Left kidney (tissue), 8 donors: ENCODE measurements at places on chromosomes 5 and 9. TPM values are rescaled to one million over a fixed set of nuclear protein-coding genes. Genes with fewer than 3 reads are reported as not detected.

The PCDHB9 gene
- polyA plus RNA-seq: 4.3 TPM

The CARD9 gene
- polyA plus RNA-seq: 1.8 TPM

- no peak for DNase-seq
Measured at GRCh38 chr9:100425758-100426157, 1.2 kb upstream of the MSANTD3 start.

DNA sequence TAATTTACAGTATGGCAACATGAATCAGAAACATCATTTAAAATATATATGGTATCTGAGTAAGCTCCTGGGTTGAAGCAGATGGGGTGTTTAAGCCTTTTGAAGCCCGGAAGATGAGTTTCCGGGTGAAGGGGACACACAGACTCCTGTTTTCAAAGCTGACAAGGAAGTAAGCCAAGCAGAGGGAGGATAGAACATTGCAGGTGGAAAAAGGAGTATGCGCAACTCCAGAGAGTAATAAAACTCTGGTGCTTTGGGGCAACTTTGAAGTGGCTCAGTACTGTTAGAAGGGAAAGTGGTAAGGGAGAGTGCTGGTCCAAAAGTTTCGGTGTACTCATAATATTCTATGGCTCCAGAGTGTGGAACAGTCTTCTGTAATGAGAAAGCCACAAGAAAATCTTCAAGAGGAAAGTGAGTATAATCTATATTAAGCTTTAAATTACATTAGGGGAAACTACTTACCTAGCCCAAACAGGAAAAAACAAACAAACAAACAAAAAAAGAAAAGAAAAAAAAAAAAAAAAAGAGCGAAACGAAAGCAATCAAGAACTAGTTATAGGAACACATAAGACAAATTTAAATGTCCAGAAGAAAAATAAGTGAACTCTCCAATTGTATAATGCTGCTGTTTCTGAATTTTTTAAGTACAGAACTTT, 2.3 kb upstream of the ST8SIA4 start:
- no peak for DNase-seq

The PRR7 gene
- polyA plus RNA-seq: 1.0 TPM

DNA sequence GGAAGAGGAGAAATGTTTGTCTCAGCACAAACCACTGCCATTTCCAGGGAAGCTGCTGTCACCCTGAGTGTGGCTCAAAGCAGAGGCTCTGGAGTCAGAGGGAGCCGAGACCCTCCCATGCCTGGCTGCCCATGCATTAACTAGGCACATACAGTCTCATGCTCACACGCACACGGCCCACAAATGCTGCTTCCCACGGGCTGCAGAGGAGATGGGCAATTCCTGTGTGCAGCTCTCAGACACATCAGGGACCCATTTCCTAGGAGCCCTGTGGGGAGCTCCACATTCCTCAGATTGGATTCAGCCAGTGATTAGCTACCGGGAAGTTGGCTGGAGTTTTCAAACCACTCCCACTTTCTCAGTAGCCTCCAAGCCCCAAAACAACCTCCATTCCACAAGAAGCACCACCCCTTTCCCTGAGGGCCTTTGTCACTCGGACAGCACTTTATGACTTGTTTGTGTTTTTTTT, 9.1 kb upstream of the PTGES start:
- no peak for DNase-seq

The ARL14EPL gene
- not detected for polyA plus RNA-seq

DNA sequence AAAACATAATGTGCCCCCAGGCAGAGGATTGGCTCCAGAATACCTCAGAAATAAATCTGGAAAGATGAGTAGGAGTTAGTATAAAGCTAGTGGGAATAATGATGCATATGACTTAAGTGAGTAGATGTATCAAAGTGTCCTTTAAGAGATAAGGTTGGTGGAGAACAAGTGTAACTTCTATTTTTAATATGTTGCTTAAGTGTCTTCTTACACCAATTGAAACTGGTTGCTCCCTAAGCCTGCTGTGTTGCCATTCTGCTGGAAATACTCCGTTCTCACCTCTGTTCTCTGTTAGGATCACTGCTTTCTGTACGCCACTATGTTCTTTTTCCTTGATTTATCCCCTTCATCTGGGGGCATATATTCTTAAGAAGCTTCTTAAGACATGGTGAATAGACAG, 286.4 kb downstream of the TMEM232 start:
- no peak for DNase-seq

The PCDHB4 gene
- polyA plus RNA-seq: 1.9 TPM
